ENCODE measurements at places on chromosomes 7 and 10. TPM values are rescaled to one million over a fixed set of nuclear protein-coding genes. Genes with fewer than 3 reads are reported as not detected.

ATRNL1 gene
- 23.6 TPM for polyA plus RNA-seq

SLC26A3 gene
- 0.19 TPM for polyA plus RNA-seq

TMEM213 gene
- polyA plus RNA-seq = 48.0 TPM

H2BK1 gene
- not detected for polyA plus RNA-seq

CNPY1 gene
- polyA plus RNA-seq = not detected

DNA sequence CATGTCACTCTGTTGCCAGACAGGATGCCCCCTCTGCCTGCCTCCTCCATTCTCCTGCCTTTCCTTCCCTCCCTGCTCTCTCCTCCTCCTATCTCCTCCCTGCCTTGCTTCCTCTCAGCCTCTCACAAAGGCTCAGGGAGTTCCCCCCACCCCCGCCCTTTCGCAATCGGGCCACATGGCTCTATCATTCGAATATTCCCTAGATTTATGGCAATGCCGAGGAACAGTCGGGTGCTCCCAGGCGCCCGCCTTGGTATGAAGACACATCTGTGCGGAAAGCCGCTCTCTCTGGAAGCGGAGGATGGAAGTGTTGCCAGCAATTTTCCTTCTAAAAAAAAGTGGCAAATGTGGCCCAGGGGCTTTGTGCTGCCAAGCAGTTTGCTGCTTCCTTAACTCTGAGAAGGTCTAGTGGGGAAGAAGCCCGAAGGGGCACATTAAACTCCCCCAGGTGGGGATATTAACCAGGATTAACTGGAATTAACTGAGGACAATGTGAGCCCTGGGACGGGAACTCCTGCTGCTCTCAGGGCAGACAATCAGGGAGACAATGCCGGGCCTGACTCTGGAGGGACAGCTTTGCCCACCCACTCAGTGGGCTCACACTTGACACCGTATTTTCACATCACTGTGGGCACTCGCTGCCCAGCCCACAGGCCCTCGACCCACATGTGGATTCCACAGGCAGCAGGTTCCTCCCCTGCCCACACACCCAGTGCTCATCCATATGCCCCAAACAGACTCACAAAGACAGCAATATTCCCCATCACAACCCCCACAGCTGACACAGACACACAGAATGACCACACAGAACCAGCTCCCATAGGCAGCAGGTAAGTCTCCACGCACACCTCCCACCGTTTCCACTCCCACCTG lies 88.4 kb upstream of the SMNDC1 start:
- no peak for DNase-seq

DNA sequence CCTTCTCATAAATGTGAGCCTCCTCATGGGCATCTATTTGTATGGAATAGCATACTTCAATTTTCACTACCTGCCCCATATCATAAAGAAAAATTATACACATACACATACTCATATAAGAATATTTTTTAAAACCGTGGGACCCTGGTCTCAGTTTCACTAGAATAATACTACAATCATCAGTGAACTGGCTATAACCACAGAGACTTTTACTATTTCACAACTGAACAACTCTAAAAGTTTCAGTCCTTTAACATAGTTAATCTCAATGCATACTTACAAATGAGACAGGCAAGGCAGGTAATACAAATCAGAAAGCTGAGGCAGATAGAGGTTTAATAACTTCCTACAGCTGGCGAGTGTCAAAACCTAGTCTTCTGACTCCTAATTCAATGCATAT lies 83.1 kb downstream of the LRRN3 start:
- no peak for DNase-seq

DNA sequence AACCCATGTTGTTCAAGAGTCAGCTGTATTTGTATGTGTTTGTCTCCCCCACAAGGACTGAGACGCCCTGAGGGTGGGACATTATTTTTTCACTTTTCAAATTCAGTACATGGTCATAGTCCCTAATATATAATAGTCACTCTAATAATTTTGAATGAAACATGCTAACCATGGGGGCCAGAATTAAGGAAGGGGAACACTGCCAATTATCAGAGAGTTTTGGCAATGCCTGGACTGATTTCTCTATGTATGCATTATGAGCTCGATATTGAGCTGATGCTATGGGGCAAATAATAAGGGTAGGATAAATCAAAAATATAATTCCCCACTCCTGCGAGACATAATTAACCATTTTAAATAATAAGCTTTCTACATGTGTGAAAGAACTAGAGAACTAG lies 87.4 kb downstream of the CPED1 start:
- no peak for DNase-seq

DNA sequence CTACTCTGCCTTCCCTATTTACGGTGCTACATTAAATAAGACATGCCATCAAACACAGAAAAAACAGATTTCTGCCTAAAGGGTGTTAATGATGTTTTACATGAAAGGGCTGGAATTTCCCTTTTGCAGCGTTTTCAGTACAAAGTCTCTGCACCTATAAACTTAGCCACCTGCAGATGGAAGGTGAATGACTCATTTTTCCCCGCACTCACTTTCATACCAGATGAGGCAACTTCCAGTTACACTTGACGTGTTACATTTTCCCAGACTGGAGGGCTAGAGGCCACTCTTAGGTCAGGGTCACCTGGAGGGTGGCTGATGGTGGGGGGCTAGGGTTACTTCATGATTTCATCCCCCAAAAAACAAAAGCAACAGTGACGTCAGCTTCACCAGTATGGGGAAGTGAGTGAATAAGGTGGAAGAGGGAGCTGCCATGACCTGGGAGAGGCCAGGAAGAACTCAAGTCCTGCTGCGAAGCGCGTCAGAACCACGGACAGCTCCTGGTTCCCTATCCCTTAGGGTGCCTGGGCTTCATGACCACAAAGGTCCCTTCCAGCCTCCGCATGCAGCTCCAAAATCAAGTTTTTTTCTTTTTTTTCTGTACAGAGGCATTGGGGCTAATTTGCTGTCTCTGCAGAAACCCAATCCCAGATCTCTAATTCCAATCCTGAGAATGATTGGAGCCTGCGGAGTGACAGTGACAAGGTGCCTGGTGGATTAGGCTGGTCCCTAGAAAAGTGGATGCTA lies 94.0 kb downstream of the ADARB2 start:
- peak; percentile 45 for DNase-seq

GRCh38 chr10:88437411-88437810 lies 145.7 kb downstream of the RNLS start:
- no peak for DNase-seq

- no peak for DNase-seq
Observed at GRCh38 chr10:43674553-43675210, 26.0 kb upstream of the ZNF32 start.

GRCh38 chr7:156792611-156793010 lies 100.4 kb downstream of the LMBR1 start:
- DNase-seq = no peak

GRCh38 chr10:47295411-47295810 lies 4.6 kb upstream of the GDF10 start:
- DNase-seq = no peak

DNA sequence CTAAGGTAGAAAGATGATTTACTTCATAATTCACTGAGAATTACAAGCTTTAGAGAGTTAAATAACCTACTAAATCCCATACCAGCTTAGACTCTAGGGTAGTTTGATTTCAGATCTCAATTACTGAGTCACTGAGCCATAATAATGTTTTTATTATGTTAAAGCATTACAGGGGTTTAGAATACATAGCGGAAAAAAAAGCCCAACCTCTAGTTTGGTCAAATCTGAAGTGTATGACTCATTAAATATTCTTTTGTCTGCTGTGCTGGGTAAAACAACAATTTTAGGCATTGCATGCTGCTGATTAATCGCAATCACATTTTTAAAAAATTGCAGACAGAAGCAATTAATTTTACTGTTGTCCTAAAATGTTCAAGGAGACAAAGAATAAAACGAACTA lies 48.5 kb downstream of the MALRD1 start:
- no peak for DNase-seq

GRCh38 chr10:109405338-109405737 lies 518.0 kb downstream of the XPNPEP1 start:
- DNase-seq = no peak

DNA sequence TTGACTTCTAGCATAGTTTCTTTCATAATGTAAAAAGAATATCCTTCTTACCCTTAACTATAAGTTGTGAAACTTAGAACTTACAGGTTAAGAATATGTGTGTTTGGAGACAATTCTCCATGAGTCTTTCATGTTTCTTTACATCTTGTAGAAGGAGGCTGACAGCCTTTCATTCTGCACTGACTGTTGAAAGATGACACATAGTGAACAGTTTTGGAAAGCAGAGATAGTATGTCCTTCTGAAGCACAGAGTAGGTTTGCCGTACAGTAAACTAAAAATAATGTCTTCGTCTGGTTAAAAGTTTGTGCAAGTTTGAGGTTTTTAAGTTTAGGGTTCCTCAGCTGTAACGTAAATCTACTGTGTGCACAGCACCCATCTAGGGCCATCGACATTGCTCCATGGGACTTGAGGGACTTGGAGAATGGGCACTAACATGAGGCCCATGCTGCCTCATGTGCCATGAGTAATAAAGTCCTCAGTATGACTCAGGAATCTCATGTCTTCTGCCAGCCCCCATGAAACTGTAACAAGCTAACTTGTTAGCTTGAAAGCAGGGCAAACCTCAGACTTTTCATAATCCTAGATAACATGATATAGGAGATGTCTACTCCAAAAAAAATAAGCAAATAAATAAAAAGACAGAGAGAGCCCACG lies 24.5 kb upstream of the ELAPOR2 start:
- no peak for DNase-seq

DNA sequence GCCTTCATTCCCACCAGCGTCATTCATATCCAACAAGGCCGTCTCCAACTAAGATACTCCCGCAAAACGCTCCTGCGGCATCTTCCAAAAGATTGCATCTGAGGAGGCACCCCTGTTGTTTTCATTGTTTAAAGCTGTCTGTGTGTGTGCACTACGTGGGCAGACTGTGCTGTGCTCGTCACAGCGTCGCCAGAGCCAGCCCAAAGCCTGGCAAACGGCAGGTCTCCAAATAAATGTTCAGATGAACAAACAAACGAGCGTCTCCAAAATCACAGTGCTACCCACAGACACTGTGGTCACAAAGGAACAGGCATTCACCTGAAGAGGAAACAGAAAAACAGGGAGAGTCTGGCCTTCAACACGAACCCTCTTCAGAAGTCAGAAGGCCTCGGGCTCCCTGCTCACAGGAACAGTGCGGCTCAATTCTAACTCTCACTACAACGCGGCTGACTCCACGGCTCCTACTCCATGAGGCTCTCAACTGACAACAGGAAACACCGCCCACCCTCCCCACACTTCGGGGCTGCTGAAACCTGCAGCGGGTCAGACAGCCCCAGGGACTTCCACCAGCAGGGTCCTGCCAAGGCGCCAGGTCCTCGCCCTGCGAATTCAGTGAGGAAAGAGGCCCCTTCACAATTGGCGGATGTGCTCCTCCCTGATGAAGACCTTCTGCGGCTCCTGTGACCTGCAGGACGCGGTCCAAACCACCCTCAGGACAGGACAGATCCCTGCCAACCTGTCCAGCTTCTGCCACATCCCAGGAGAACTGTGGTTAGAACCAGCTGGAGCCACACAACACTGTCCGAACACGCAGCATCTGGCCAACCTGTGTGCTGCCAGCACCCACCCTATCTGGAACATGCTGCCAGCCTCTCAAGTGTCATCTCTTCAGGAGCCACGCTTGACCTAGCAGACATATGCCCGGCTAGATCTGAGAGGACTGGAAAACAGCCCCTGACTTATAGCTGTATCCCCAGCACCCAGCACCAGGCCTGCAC lies 36.1 kb downstream of the MAD1L1 start:
- DNase-seq = no peak

GRCh38 chr10:111990734-111991133 lies 192.8 kb downstream of the GPAM start:
- no peak for DNase-seq

DNA sequence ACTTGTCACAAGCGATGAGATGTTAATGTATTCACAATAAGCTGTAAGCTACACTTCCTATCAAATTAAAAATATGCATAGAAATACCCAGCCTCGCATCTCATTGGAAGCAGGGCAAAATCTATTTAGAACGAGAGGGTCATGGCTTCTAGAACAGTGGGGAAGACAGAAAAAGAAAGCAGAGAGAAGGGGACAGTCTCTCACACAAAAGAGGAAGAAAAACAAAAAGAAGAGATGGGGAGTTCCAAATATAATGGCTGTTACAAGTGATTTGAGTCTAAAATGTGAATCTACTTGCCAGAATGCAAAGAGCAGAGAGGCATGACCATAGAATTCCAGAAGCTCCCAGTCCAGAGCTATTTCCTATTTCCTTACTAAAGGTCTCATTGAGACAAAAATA lies 13.8 kb downstream of the LRRN3 start:
- no peak for DNase-seq

GRCh38 chr7:139915864-139916716 lies 87.0 kb downstream of the TBXAS1 start:
- no peak for DNase-seq

DNA sequence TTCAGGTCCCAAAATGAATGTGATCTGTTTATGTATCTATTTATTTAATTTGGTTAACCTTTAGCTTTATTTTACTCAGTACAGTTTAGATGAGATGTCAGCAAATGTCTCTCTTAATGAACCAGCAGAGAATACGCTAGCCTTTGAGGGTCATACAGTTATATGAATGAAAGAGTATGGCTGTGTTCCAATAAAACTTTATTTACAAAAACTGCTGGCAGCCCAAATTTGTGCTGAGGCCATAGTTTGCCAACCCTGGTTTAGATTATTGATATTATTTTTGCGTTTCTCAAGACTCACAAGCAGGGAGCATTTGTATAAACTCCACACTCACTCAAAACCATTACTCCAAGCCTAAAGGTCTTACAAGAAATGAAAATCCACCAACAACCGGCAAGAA lies 323.4 kb upstream of the NRP1 start:
- DNase-seq = no peak

GRCh38 chr7:39623732-39624441 lies 515 bp downstream of the RALA start:
- DNase-seq = no peak

GRCh38 chr7:24962418-24962962 lies 17.5 kb downstream of the OSBPL3 start:
- DNase-seq = no peak
